ENCODE measurements at places on chromosomes 3 and 15.

GRCh38 chr3:83011481-83011880 lies 1250.0 kb upstream of the GBE1 start:
- DNase-seq, result no peak

DNA sequence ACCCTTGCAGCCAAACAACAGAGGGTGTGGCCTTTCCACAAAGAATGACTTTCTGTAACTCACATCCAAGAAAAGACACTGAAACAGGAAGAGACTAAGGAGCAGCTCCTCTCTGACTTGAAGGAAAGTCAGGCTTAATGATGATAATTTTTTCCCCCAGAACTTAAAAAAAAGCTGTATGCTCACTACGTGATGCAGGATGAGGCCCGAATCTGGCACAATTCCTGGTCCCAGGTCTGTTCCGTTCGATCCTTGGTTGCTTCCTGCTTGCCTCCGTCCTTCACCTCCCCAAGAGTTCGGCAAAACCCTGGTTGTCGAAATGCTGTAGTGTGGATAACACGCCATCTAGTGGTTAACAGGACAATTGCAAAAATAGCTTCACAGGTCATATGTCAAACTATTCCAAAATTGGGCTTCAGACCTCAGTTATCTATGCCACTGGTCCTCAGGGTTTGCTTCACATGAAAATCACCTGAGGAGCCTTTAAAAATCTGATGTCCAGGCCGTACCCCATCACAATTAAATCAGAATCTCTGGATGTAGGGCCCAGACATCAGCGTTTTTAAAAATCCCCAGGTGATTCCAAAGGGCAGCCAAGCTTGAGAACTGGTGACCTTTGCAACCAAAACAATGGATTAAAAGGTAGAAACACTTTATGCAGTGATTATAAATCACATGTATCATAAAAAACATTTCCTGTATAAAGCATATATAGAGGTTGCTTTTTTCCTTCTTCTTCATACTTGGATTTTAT lies 28.1 kb upstream of the SYNM start:
- DNase-seq, result peak; percentile 20

DNA sequence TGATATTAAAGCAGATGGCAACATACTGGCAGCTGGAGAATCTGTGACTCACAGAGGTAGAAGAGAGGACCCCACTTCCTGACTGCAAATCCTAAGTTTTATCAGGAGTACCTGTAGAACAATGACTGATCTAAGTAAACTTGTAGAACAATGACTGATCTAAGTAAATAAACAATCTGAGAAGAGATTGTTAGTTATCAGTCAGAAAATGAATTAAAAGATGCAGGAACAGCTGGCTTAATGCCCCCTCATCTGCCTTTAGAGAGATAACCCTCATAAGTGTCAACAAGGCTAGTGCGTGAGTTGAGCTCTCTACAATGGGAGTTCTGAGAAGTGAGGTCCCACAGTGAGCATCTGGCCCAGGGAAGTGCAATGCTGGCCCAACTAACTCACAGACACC lies 14.6 kb downstream of the ACAD11 start:
- no peak for DNase-seq

DNA sequence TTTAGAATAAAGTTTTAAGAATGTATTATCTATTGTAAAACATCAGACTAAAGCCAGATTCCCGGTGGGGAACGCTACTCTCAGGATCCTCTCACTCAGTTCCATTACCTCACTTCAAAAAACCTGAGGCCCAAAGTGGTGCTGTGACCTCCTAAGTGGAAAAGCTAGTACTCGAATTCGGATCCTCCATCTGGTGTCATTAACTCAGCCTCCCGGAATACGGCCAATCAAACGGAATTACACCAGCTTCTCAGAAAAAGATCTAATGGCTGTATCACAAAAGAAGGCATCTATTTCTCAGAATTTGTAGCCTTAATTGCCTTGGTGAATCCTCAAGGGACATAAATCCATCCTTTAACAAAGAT lies 627 bp downstream of the ACAD11 start:
- no peak for DNase-seq

- DNase-seq, result no peak
These were observed 829 bp downstream of the SELENOT start for GRCh38 chr3:150603980-150604319.

DNA sequence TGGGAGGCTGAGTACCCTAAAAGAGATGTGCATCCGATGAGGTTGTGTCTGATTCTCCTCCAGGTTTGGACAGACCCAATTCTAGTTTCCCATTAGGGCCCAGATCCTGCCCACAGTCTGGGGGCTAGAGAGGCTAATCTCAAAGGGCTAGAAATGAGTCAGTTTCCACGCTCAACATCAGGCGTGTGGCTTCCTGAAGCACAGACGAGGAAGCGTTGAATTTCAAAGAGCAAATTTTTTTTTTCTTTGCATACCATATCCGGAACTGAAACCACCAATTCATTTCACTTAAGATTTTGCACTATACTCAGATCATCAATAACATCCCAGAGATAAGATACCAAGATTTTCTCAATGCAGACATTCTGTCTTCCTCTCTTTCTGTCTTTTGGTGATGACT lies 173.8 kb upstream of the BCL6 start:
- no peak for DNase-seq

DNA sequence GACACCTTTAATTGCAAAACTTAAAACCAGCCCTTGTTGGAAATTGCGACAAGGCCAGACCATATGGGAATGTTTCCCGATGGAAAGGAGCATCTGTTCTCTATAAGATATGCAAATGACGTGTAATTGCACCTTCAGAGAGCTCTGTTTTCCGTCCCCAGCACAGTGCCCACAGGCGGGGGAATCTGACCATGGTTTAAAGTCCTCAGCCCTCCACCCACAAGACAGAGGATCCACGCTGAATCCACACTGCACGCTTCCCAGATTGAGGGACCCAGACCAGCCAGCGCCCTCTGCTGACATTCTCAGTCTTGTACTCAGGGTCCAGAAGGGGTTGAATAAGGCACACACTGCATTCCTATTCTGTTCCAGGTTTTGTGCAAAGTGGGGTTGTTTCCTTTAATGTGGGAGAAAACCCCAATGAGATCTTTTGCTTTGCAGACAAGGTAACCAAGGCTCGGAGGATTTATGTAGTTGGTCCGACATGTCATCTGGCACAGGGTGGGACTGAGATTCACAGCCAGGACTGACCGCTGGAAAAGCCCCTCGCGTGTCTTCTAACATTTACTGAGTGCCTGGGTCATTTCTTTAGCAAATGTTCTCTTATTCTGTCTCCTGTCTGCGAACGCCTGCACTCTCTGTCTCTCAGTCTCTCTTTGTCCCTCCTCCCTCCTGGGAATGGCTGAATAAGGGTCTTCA lies 36.8 kb upstream of the KLHL25 start:
- DNase-seq, result no peak

- DNase-seq, result no peak
These were observed 22.4 kb downstream of the LIPC start for GRCh38 chr15:58453931-58454793.

GRCh38 chr3:62193586-62194345 lies 179.6 kb downstream of the FEZF2 start:
- no peak for DNase-seq

- no peak for DNase-seq
These were observed 70.4 kb upstream of the C15orf39 start for GRCh38 chr15:75131269-75131643.

- peak; percentile 52 for DNase-seq
These were observed at the start of gene RAD18 for GRCh38 chr3:8963137-8963853. Gene RAD18 (minus strand): TSS chr3:8963472. CDS start chr3:8963385, 87 bp downstream.

GRCh38 chr3:43998370-43998835 lies 243.3 kb upstream of the TOPAZ1 start:
- no peak for DNase-seq

DNA sequence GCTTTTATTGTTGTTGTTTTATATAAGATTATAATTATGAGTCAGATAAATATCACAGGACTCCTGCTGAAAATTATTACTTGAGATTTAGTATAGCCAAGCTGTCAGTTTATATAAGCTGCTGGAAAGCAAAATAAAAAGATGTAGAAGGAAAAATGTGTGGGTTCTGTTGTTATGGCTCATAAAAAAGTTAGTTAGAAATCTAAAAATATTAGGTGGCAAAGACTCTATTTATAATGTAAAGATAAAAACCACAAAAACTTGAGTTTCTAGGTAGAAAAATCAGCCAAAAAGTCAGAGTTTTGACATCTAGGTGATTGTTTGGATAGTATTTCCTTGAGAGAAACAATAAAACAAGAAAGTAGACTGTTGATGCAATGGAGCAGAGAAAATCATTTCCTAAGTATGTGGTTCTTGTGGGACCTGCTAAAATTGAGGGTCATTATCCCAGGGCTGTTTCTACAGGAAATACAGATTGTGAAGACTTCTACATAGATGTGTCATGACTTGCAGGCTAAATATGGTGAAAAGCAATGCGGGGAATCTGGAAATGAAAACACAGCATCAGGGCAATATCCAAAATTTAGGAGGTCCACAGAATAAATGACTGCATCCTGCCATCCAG lies 1109.6 kb upstream of the CADM2 start:
- DNase-seq, result no peak

DNA sequence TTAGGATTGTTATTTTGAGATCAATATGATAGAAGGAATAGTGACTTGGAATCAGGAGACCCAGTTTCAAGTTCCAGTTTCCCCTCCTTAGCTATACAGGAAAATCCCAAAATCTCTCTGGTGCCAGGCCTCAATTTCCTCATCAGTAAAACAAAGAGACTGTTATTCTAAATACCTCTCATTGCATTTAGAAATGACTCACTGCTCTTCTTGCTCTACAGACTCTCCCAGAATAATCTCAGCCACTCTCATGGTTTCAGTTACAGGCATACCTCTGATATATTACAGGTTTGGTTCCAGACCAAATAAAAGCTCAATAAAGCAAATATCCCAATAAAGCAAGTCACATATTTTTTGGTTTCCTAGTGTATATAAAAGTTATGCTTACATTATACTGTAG lies 28.3 kb downstream of the IMPG2 start:
- no peak for DNase-seq

GRCh38 chr3:194376241-194376560 lies 6.7 kb upstream of the LRRC15 start:
- no peak for DNase-seq

DNA sequence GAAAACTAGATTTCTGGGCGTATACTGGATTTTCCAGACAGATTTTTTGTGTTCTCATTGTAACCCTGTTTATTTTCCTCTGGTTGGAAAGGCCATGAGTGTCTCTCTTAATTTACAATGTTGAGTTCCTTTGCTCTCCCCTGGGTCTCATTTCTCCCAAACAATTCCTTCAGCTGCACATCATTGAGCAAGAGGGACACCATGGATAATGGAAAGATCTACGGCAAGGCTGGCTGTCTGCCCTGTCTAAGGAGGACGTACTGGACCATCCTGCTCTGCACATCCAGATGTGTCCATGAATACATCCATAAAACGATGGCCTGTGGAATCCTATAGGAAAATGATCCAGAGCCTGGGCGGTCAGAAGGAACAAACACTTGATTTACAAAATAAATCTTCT lies 258.1 kb upstream of the MCTP2 start:
- no peak for DNase-seq

GRCh38 chr15:87686339-87686738 lies 570.2 kb downstream of the NTRK3 start:
- no peak for DNase-seq

DNA sequence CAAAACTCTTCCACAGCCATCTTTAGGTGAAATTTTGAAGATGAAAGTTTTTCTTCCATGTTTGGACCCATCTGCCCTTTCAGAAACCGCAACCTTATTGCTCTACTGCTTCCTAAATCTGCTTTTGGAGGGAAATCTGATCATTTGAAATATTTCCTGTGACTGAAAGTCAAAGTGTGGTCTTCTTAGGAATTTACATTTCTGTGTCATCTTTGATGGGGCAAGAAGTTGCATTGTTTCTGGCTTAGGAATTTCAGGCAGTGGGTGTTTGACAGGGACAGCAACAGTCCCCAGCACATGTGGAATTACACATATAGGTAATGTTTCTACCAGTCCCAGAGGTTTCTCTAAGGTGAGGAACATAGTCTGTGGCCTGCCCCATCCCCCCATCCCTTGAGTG lies 5.3 kb upstream of the TYRO3 start:
- DNase-seq, result no peak

DNA sequence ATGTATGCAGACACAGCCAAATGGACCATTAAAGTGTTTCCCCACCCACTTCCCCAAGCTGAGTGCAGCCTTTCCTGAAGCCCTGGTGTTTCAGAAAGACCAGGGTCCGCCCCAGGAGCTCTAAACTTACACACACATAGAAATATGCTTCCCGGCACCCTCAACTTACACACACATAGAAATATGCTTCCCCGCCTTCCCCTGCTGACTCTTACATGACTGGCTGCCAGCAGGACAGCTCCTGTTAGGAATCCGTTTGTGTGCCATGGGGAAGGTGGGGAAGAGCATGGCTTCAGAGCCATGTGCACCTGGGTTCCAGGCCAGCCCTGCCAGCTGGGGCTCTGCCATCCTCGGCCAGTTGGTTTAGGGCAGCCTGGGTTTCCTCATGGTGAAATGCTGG lies 3.6 kb downstream of the CLEC3B start:
- peak; percentile 11 for DNase-seq

DNA sequence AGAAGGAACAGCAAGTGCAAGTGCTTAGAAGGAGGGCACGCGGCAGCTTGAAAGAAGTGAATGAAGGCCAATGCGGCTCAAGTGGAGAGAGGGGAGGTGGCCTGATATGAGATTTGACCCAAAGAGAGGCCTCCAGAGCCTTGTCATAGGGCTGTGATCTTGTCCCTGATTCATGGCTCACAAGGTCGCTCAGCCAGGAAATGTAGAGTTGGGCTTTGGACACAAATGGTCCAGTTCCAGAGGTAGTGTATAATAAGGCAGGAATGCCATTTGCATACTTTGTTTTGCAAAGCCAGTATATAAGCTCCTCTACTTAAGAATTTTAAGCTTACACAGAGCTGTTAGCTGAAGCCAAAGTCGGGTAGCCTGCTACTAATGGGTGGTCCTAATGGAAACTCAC lies 33.7 kb downstream of the HGD start:
- DNase-seq, result no peak

GRCh38 chr3:163362151-163362550 lies 1716.1 kb downstream of the SI start:
- DNase-seq, result no peak

GRCh38 chr3:49788056-49788455 lies 1.7 kb upstream of the IP6K1 start:
- DNase-seq, result no peak

- no peak for DNase-seq
These were observed 262.8 kb upstream of the TBL1XR1 start for GRCh38 chr3:177460047-177460446.

GRCh38 chr3:153901152-153901551 lies 220.0 kb upstream of the ARHGEF26 start:
- no peak for DNase-seq

GRCh38 chr3:104279617-104280016 lies 1087.1 kb upstream of the ALCAM start:
- no peak for DNase-seq

- DNase-seq, result no peak
These were observed 380.3 kb upstream of the CBLB start for GRCh38 chr3:106249159-106249558.
